ENCODE measurements at places on chromosomes 12 and 14.

GRCh38 chr12:97274386-97274785 is 188.2 kb upstream of the RMST start:
- DNase-seq, result no peak

DNA sequence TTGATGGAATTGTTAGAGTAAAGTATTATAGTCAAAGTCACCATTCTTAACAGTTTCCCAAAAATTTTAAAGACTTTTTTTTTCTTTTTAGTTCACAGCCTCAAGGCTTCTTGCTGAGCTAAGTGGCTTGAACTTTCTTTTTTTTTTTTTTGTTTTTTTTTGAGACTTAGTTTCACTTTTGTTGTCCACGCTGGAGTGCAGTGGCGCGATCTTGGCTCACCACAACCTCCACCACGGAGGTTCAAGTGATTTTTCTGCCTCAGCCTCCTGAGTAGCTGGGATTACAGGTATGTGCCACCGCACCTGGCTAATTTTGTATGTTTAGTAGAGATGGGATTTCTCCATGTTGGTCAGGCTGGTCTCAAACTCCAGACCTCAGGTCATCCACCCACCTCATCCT is 92.8 kb downstream of the SETD3 start:
- DNase-seq, result no peak

GRCh38 chr14:83463500-83464098 is 1929.9 kb upstream of the SEL1L start:
- DNase-seq, result peak; percentile 27

GRCh38 chr12:124928095-124928911 is 13.9 kb upstream of the UBC start:
- DNase-seq, result peak; percentile 60

- DNase-seq, result no peak
These were observed 39.0 kb upstream of the HIF1A start for GRCh38 chr14:61656341-61656740.

GRCh38 chr14:91330856-91331255 is 86.4 kb upstream of the GPR68 start:
- no peak for DNase-seq

DNA sequence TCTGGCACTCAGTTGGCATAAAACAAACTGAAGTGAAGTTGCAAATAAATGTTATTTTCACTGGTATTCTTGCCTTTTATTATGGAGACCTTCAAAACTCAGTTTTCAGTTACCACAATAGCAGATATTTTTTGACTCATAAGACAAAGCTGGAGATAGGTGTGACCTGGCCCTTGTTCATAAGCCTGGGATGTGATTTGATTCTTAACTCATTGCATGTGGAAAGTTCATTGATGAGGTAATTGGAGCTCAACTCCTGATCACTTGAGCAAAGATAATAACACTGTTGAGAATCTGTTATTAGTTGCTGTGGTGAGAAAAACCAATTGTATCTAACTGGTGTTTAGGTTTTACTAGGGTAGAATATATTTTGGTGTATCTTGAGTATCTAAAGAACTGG is 105.1 kb downstream of the AEBP2 start:
- DNase-seq, result peak; percentile 24

DNA sequence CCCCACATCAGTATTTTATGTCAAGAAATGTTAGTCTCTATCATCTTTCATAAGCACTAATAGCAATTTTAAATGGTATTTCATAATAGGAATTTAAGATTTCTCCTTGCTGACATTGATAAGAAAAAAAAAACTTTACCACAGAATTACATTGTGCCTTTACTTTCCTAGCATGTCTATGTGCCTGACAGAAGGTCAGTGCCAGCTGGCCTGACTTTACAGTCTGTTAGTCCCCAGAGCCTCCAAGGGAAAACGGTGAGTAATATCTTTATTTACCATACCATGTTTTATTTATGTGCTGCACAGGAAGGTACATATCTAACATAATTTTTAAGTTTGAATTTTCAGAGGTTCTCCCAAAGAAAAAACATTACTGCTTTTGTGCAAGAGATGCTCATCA is 152.0 kb upstream of the AEBP2 start:
- DNase-seq, result peak; percentile 68

GRCh38 chr14:104360501-104360900 is 219.1 kb upstream of the C14orf180 start:
- DNase-seq, result no peak

DNA sequence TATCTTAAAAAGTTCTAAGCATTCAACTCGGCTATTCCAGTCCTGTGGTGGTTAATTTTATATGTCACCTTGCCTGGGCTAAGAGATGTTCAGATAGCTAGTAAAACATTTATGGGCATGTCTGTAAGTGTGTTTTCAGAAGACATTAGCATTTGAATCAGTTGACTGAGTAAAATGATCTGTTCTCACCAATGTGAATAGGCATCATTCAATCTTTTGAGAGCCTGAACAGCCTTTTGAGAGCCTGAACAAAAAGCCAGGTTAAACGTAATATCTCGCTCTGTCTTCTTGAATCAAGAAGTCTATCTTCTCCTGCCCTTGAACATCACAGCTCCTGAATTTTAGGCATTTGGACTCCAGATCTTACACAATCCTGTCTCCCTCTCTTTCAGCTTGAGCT is 1266.1 kb downstream of the LRFN5 start:
- DNase-seq, result no peak
